KBM-7 (cell line): ENCODE measurements at places on chromosomes 13 and 19.

DNA sequence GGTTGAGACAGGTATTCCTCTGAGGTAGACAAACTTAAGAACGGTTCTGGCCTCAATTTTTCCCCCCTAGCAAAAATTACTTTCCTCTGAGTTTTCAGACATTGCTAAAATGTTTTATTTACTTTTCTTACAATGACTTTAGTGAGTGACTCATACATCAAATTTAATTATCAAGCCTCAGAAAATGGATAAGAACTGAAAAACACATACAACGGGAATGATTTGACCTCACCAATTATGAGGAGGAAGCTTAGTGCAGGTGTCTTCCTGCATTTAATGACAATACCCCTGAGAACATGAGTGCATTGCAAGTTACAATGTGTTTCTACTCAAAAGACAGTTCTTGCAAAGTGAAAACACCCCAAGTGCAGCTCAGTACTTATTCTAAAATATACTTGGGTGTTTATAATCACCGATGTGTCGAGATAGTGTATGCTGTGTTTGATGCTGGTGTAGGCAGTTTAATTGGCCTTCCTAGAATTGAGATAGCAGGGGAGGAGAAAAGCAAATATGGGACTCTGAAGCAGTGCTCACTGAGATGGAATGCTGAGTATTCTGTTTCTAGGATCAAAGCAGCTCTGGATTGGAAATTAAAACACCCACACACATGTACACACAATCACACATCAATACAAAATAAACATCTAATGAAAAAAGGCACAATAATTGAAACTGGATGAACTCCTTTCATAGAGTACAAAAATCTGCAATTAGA lies 189.5 kb upstream of the SLC10A2 start:
- no peak for DNase-seq

DNA sequence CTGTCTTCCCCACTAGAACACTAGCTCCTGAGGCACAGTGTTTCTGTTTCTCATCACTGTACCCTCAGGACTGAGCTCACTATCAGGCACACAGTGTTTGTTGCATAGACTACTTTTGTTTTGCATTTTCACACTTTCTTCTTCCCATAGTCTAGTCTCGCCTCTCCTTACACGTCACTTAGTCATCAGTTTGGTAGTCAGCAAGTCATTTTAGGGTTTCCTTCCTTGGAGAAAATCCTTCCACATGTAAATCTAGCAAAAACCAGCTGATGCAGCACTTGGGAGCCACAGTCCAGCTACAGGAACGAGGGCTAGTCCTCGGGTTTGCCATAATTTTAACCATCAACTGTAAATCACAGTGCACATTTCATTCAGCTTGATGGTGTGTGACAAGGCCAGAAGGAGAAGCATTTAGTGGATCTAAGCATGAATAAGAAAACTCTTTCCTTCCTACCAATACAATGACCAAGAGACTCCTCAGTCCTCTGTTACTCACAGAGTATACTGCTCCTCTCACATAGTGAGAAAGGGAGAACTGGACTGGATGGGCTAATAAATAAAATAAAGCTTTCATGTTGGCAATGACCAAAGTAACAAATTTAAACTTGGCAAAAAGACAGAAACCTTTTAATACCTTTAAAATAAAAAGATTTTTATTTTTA lies 221.0 kb downstream of the KLF12 start:
- no peak for DNase-seq

GRCh38 chr19:32257326-32258073 lies 87.9 kb upstream of the ZNF507 start:
- DNase-seq, result no peak

DNA sequence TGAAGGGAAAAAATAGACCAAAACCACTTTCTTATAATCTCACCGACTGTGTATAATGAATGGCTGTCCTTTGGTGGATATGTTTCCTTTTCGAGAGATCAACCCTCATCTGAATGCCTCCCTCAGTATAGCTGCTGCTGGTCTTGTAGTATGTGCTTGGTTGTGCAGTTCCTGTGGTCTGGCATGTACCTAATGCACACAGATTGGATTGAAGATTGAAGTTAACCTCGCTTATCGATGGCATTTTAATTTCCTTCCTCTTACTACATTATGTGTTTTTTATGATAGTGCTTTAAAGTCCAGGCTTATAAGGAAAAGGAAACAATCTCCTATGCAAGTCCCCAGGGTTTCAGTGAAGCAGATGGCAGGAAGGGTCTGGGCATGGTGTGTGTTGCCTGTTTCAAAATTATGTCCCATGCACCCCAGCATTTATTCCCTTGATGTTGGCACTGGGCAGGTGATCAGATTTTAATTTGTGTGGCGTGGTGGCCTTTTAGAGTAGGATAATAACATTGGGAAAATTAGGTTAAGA lies 334.1 kb downstream of the SHISA2 start:
- no peak for DNase-seq

- no peak for DNase-seq
Measured at GRCh38 chr13:61187471-61187870, 228.2 kb downstream of the PCDH20 start.

- DNase-seq, result peak; percentile 78
Measured at GRCh38 chr19:8615813-8616596, 5.5 kb upstream of the ADAMTS10 start.

DNA sequence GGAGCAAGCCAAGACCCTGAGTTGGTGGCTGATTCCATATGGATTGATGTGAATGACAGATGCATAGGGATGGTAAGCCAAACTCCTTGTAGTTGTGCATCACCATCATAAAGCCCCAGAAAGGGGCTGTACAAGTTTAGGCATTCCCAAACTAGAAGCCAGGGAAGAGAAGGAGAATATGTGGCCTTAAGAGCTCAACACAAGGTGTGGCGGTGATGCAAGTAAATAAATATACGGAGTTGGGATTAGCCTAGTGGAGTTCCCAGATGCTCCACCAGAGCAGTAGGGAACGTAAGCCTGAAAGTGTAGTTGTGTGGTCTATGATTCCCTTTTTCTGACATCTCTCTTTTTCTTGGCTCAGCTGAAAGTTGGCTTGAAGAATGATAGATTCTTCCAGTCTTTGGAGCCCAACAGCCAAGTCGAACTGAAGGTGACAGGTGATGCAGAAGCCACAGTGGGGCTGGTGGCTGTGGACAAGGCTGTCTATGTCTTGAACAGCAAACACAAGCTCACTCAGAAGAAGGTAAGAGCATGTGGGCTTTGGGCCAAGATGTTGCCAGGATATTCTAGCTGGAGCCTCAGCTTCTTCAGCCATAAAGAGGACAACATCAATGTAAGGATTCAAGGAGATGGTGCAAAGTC lies 30.1 kb downstream of the RDH8 start:
- DNase-seq, result no peak

- DNase-seq, result no peak
Measured at GRCh38 chr13:70889163-70889562, 780.9 kb upstream of the KLHL1 start.

DNA sequence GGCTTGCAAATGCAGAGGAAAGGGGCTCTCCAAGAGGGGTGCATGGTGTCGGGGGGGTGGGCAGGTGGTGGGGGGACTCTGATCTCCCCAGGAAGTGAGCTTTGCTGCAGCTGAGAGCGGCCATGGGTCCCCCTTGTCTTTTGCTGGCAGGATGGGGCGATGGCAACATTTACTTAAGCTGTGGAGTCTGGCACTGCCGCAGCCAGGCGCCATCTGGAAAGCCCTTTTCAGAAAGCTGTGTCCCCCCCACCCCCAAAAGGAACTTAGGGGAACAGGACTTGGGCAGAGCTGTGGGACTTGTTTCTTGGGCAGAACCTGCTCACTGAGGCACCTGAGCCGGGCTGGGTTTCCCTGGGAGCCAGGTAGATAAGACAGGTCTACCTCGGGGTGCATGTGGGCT lies 80.7 kb downstream of the ZNF536 start:
- DNase-seq, result no peak

DNA sequence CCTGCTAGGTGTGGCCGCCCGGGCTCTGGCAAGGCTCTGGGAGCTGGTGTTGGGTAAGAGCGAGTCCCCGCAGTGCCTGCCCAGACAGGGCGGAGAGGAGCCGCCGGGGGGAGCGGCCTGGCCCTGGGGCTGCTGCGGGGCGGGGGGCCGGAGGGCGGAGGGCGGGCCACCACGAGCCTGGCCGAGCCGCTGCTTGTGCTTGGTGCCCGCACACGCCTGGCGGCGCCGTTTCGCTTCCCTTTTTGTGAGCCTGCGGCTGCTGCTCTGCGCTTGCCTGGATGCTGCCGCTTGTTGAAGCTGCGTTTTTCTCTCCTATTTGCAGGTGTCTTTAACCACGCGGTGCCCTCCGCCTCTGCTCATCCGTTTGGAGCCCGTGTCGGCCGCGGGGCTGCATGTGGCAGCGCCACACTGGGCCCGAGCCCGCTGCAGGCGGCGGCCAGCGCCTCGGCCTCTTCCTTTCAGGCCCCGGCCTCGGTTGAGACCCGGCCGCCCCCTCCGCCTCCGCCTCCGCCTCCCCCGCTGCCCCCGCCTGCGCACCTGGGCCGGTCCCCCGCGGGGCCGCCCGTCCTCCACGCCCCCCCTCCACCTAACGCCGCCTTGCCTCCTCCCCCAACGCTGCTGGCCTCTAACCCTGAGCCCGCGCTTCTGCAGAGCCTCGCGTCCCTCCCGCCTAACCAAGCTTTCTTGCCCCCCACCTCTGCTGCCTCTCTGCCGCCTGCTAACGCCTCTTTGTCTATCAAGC lies 8.5 kb downstream of the PLEKHJ1 start:
- DNase-seq, result no peak

- no peak for DNase-seq
Measured at GRCh38 chr13:111011899-111012298, 97.0 kb upstream of the ANKRD10 start.

GRCh38 chr13:102443249-102443648 lies 41.4 kb upstream of the FGF14 start:
- DNase-seq, result no peak

- DNase-seq, result peak; percentile 7
Measured at GRCh38 chr13:45817833-45818232, 33.7 kb downstream of the SIAH3 start.

DNA sequence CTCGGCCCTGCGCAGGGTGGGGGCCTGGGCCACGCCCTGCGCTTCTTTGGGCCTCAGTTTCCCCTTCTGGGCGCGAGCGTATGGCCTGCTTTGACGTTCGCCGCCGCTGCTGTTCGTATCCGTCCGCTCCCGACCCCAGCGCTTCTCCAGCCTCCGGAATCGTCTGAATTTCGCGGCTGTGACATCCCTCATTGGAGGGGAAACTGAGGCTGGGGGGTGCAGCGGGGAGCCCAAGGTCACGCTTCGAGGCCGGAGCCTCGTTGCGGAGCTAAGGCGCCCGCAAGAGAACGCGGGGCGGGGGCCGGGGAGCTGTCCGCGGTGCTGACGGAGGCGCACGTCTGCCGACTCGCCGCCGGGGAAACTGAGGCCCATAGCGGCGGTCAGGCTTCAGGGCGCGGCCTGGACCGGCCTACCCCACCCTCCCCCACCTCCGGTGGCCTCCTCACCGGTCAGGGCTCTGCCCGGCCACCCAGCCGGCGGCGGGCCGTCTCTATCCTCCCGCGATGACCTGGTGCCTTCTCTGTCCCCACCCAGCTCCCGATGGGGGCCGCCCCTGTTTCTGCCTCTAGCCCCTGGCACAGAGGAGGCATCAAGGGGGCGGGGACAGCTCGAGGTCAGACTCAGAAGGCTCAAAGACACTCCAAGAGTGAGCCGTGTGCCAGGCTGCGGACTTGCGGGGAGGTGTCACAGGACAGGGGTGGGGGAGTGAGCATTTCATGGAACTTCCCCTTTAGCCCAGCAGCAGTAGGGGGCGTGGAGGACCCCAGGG lies 3.0 kb upstream of the APC2 start:
- peak; percentile 45 for DNase-seq

- peak; percentile 93 for DNase-seq
Measured at GRCh38 chr13:39451860-39452301, 151.1 kb downstream of the LHFPL6 start.

- DNase-seq, result no peak
Measured at GRCh38 chr19:45437328-45437727, 13.6 kb upstream of the ERCC1 start.

GRCh38 chr19:10237702-10238101 lies 6.6 kb upstream of the S1PR2 start:
- no peak for DNase-seq

- DNase-seq, result no peak
Measured at GRCh38 chr19:11781295-11782057, 14.7 kb downstream of the ZNF441 start.

DNA sequence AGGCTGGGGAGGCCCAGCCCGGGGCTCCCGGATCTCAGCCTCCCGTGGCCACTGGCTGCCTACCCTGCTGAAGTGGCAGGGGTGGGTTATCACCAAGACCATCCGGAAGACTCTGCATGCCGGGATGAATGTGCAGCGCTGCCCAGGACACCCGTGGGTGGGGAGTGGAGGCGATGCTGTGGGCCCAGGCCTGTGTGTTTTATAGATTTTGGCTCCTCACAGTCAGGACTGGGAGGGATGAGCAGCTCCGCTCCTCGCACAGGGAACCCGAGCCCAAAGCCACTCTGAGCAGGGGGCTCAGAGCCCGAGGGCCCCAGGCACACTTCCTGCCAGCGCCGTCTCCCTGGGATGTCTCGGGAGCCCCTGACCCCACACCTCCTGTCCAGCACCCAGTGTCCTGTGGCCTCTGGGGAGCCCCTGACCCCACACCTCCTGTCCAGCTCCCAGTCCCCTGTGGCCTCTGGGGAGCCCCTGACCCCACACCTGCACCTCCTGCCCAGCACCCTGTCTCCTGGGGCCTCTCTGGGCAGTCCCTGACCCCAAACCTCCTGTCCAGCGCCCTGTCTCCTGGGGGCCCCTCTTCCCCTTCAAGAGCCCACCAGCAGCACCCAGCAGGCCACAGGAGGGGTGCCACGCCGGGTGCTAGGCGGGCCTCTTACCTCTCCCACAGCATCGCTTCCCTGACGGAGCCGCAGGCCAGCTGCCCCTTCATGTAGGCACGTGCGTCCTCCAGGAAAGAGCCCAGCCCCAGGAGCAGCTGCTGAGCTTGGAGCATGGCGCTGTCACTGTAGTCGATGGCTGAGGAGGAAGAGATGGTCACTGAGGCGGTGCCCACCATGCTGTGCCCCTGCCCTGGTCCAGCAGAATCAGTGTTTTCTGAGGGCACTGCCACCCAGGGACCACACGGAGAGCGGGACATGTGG lies 31.4 kb downstream of the NAXD start:
- DNase-seq, result no peak

- peak; percentile 44 for DNase-seq
Measured at GRCh38 chr13:43303033-43303729, 279.8 kb downstream of the DNAJC15 start.

DNA sequence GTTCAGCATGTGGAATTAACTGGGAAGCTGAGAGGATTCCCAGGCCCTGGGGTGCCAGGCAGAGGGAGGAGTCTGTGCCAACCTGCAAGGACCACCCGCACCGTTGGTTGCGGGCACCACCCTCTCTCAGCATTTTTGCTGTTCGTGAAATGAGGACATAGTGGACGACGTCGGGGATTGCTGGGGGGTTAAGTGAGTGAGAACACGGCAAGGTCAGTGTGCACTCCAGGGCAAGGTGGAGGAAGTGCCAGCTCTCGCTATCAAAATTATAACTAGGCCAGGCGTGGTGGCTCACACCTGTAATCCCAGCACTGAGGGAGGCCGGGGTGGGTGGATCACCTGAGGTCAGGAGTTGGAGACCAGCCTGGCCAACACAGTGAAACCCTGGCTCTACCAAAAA lies 2.2 kb downstream of the FXYD3 start:
- DNase-seq, result no peak

GRCh38 chr13:23570099-23570920 lies at the start of gene TNFRSF19:
TNFRSF19 (plus strand) TSS chr13:23570412; CDS start chr13:23590184, 19,772 bp downstream.
- DNase-seq, result no peak

- DNase-seq, result no peak
Measured at GRCh38 chr19:41265395-41266153, 1.4 kb downstream of the HNRNPUL1 start.
